ENCODE measurements at places on chromosomes 3 and 15. TPM values are rescaled to one million over a fixed set of nuclear protein-coding genes. Genes with fewer than 3 reads are reported as not detected.

Gene SHC4
- 0.19 TPM for total RNA-seq

Gene LCTL
- not detected for total RNA-seq

Gene ABHD2
- total RNA-seq, result 191 TPM

Gene ITIH3
- not detected for total RNA-seq

Gene ZNF639
- total RNA-seq, result 53.5 TPM

Gene SST
- total RNA-seq, result not detected

Gene LRRC31
- not detected for total RNA-seq

Gene HESX1
- total RNA-seq, result not detected

Gene SYNPR
- not detected for total RNA-seq

Gene NECTIN3
- total RNA-seq, result 3.7 TPM

Gene CTDSPL
- total RNA-seq, result 3.4 TPM

Gene MFSD1
- total RNA-seq, result 37.3 TPM

Gene FAM81A
- total RNA-seq, result not detected

Gene APBA2
- 119 TPM for total RNA-seq

Gene ALG1L2
- total RNA-seq, result 1.7 TPM

Gene C2CD4A
- not detected for total RNA-seq

Gene DISP2
- total RNA-seq, result 0.20 TPM

Gene LNP1
- 0.39 TPM for total RNA-seq

Gene PIGZ
- total RNA-seq, result 2.2 TPM

Gene GOLGA6B
- not detected for total RNA-seq

Gene REC114
- not detected for total RNA-seq

Gene NAALADL2
- total RNA-seq, result not detected

Gene SLC24A5
- total RNA-seq, result not detected

Gene CILP
- 0.61 TPM for total RNA-seq

Gene RFX7
- 37.4 TPM for total RNA-seq

Gene COLQ
- total RNA-seq, result 37.7 TPM

Gene CISH
- 23.6 TPM for total RNA-seq

Gene P2RY1
- total RNA-seq, result 1.0 TPM

Gene RPL15
- total RNA-seq, result 1,338 TPM

Gene KLHL18
- total RNA-seq, result 47.9 TPM

Gene LSAMP
- not detected for total RNA-seq

Data from natural killer cell (primary cell).